T-helper 1 cell treated with Interleukin-12 subunit alpha and Interleukin-12 subunit beta and Interleukin-4 antibody, amounts not matched to agents 30 ng/mL and 1 ng/mL, for 36 hours (primary cell): ENCODE measurements at places on chromosomes 4 and X. TPM values are rescaled to one million over a fixed set of nuclear protein-coding genes. Genes with fewer than 3 reads are reported as not detected.

The NUDT10 gene
- total RNA-seq, result 0.12 TPM in 1 of 2 replicates, not detected in the other

The ZNF518B gene
- 30.0 and 30.9 TPM in 2 replicates for total RNA-seq

The SSX4 gene
- total RNA-seq, result not detected in 2 replicates

The PABPC5 gene
- total RNA-seq, result not detected in 2 replicates

The SULT1E1 gene
- not detected in 2 replicates for total RNA-seq

The MAGEE2 gene
- not detected in 2 replicates for total RNA-seq

The TMPRSS11F gene
- not detected in 2 replicates for total RNA-seq

The TMEM271 gene
- total RNA-seq, result not detected in 2 replicates

The SHISA3 gene
- total RNA-seq, result 0.10 and 0.17 TPM in 2 replicates

The PLAC8 gene
- 200 TPM in 2 replicates for total RNA-seq

The NIPAL1 gene
- total RNA-seq, result 0.85 and 1.1 TPM in 2 replicates

The LUZP4 gene
- not detected in 2 replicates for total RNA-seq

The UFSP2 gene
- 16.8 and 24.0 TPM in 2 replicates for total RNA-seq
